ENCODE measurements at places on chromosomes 2 and 18.

GRCh38 chr2:112075490-112076260, 20.6 kb downstream of the TMEM87B start:
- DNase-seq = no peak

- DNase-seq = peak; percentile 39
Observed at GRCh38 chr2:232502911-232503808, 15.5 kb upstream of the ECEL1 start.

- DNase-seq = no peak
Observed at GRCh38 chr2:180222644-180223043, 215.5 kb upstream of the CWC22 start.

DNA sequence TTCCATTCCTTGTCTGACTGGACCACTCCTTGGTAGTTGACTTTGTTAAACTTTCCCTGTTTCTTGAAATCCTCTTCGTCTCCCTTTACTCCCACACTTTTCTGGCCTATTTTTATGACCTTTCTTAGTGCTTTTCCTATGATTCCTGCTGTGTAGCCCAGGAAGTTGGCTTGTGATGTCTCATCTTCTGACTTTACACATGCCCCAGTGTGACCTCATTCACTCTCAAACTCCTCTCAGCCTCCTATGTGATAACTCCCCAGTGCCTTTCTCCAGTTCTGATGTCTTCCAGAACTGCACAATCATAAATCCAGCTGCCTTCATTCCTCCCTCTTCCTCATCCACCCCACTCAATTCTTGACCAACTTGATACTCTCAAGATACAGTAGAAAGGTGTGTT, 407.6 kb downstream of the TGIF1 start:
- DNase-seq = no peak

DNA sequence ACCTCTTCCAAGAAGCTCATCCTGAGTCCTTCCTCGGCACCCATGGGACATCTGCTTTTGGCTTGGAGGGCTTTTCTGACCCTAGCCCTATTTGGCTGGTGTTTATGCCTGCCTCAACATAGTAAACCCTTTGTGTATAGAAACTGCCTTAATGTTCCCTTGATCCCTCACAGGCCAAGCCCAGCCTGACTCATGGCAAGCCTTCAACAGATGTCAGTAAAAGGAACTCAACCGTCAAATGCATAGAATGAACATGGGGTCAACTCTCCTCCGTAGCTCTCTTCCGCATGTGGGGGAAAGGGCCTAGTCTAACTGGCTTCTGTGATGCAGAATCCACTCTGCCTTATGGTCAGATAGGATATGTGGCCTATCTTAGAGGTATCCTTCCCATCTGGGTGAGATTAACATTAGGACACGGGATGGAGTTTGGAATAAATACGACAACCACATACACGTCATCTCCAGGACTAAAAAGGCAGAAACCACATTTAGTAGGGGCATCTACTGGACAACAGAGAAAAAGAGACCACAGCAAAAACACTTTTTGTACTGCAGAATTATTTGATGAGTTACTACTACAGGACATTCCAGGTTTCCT, 2.5 kb upstream of the NPAS2 start:
- no peak for DNase-seq

DNA sequence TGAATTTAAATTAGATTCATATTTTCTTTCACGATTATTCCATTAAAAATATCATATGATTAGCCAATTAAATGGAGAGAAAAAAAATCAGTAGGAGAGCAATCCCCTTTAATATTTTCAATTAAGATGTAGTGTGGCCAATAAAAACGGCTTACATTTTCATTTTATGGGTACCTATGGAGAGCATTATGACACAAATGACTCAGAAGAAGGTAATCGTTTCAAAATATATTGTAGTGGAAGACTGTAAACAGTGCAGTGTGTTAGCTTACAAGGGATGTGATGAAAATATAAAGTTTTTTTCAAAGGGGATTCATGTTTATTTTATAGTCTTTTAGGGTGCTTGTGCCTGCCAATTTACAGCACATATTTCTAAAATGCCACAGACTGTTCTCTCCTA, 1507.4 kb upstream of the CELF4 start:
- no peak for DNase-seq

DNA sequence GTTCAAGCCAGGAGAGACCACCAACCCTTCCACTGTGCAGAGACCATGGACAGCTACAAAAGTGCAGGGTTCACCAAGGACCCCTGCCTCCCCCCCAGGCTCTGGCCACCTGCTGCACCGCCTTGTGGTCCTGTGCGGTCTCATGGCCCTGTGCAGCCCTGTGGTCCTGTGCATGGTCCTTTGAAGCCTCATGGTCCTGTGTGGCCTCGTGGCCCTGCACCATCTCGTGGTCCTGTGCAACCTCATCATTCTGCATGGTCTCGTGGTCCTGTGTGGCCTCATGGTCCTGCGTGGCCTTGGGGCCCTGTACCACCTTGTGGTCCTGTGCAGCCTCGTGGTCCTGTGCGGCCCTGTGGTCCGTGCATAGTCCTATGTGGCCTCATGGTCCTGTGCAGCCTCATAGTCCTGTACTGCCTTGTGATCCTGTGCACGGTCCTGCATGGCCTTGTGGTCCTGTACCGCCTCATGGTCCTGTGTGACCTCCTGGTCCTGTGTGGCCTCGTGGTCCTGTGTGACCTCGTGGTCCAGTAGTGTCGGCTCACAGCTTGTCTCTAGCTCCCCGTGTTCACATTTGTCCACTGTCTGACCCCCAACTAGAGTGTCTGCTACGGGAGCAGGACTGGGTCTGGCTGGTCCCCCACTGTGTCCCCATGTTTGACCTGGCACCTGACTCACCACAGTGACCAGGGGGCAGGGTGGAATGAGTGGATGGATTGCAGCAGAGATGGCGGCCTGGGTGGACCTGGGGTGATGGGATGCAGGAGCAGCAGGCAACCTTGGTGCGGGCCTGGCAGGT, 20.0 kb upstream of the OTOS start:
- no peak for DNase-seq

DNA sequence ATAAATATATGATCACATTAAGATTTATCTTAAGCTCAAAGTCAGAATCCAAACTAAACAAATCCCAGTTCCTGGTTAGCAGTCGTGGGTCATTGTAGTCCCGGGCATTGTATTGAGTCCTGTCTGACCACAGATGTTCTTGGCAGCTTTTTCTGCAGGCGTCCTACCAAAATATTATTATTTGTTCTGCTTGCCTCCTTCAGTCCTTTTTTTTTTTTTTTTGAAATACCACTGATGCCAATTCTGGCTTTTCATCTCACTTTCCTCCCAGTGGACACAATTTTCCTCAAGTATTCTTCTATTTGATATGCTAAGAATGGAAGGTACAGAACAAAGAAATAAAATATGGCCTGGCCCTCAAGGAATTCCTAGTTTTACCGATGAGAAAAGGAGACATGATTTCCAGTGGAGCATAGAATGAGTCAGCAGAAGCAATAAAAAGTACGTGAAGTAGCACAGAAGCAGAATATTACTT, 151.6 kb downstream of the CSRNP3 start:
- no peak for DNase-seq

GRCh38 chr18:62725896-62726295, 10.6 kb downstream of the PHLPP1 start:
- no peak for DNase-seq

DNA sequence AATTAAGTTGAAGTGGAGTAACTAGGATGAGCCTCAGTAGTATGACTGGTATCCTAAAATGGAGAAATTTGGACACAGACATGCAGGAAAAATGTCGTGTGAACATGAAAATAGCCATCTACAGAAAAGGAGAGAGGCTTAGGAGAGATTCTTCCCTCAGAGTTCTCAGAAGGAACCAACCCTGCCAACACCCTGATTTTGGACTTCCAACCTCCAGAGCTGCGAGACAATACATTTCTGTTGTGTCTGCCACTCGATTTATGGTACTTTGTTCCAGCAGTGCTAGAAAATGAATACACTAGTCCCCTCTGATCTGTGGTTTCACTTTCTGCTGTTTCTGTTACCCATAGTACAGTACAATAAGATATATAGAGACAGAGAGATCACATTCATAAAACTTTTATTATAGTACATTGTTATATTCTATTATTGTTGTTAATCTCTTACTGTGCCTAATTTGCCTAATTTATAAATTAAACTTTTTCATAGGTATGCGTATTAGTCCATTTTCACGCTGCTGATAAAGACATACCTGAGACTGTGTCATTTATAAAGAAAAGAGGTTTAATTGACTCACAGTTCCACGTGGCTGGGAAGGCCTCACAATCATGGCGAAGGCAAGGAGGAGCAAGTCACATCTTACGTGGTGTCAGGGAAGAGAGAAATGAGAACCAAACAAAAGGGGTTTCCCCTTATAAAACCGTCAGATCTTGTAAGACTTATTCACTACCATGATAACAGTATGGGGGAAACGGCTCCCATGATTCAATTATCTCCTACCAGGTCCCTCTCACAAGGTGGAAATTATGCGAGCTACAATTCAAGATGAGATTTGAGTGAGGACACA, 41.3 kb downstream of the PLEKHA3 start:
- DNase-seq = peak; percentile 55

GRCh38 chr18:240175-240574, 27.7 kb downstream of the THOC1 start:
- no peak for DNase-seq

GRCh38 chr2:30249354-30249753, 18.0 kb downstream of the LBH start:
- no peak for DNase-seq

- DNase-seq = peak; percentile 61
Observed at GRCh38 chr18:31741097-31741735, 19.5 kb downstream of the SLC25A52 start.

- DNase-seq = no peak
Observed at GRCh38 chr18:41769265-41769664, 185.8 kb upstream of the PIK3C3 start.

- DNase-seq = no peak
Observed at GRCh38 chr2:72919414-72920317, 2.3 kb downstream of the EMX1 start.

DNA sequence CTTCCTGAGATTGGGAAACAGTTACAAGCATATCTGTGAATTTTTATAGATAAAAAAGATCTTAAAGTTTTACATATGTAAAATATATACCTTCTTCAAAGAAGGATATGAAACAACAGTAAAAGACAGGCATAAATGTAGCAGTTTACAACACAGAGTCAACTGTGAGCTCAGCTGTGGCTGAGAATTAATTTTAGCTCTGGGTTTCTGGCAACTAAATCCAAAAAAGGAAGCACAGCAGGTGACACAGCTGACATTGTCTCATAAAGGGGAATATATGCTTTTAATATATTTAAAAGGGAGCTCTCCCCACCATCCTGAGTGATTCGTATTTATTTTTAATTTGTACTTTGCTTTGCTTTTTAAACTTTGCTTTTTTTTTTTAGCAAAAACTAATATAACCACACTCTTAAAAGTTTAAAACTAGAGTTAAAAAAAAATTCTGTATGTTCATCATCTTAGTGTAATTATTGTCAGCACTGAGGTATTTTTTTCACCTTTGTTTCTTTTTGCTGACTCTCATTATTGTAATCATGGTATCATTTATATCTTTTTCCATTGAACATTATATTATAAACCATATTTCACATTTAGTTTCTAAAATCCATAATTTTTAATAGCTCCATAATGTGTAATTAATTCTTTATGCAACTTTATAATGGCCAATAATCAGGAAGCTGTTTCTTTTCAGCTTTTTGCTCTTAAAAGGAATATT, 6.7 kb downstream of the TUBB6 start:
- no peak for DNase-seq

DNA sequence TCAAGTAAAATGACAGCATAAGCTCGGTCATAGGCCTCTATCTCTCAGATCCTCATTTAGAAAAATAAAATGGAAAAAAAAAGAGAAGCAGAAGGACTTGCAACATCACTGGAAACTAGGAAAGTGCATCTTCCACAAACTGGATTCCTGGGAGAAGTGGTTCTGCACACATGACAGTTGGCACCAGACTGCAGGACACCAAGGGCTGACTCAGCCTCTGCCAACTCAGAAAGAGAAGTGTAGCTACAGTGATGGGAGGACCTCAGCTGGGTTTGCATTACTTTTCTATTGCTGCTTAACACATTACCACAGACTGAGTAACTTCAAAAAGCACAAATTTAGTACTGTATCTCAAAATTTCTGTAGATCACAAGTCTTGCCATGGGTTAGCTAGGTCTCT, 409.5 kb upstream of the GCFC2 start:
- no peak for DNase-seq

GRCh38 chr2:3624059-3624794, 29.3 kb downstream of the COLEC11 start:
- no peak for DNase-seq

- DNase-seq = no peak
Observed at GRCh38 chr2:137000811-137001210, 235.5 kb downstream of the THSD7B start.

DNA sequence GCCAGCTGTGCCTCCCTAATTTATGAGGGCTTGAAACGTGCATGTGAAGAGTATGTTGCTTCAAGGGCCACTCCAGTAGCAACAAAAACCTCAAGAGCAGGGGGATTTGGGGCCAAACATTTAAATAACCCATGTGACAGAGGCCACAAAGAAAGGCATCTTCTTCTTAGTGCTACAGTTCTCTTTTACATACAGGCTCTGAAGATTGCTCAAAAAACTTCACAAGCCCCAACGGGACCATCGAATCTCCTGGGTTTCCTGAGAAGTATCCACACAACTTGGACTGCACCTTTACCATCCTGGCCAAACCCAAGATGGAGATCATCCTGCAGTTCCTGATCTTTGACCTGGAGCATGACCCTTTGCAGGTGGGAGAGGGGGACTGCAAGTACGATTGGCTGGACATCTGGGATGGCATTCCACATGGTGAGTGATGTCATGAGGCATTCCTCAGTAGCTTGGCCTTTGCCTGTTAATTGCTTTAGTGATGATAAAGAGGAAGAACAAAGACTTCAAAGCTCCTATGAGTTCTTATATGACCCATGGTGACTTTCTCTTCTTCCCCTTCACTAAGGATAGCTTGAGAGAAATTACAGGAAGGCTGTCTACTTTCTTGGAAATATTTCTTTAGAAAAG, 40.1 kb downstream of the NRP2 start:
- DNase-seq = no peak

GRCh38 chr2:197919487-197919886, 115.1 kb downstream of the PLCL1 start:
- no peak for DNase-seq

DNA sequence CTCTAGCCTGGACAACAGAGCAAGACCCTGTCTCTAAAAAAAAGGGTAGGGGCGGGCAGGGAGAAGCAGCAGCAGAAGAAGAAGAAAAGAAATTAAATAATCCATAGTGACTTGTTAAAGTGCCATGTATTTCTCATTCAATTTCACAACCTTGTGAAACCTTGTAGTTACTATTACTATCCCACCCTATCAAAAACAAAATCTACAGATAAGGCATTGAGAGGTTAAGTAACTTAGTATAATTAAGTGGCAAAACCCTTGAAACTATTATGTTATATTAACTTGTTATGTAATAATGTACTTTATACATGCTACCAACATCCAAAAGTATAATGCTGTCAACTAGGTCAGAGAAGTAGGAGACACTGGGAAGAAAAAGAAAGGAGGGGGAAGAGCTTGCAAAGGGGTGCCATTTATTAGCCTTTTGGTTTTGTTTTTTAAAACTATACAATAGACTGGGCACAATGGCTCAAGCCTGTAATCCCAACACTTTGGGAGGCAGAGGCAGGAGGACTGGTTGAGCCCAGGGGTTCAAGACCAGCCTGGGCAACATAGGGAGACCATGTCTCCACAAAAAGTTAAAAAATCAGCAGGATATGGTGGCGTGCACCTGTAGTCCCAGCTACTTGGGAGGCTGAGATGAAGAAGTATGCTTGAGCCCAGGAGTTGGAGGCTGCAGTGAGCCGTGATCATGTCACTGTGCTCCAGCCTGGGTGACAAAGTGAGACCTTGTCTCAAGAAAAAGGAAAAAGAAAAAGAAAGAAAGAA, 11.3 kb downstream of the TLK1 start:
- DNase-seq = no peak
